ENCODE measurements at places on chromosomes 16 and 17.

DNA sequence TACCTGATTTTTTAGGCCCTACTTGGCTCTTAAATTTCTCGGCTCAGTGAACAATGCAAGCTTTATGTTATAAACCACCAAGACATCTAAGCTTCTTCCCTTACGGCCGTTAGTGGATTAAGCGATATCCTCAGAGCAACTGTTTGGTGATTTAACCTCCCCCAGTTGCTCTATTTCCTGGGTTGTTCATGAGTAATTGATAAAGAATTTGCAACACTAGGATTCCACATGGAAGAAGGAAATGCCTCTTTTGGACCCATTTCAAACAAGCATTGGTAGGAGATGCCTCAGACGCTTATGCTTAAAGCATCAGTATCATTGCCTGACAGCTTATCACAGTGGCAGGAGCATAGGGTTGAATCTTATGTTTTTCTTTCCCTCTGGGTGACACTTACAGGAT lies 65.3 kb downstream of the RBFOX1 start:
- DNase-seq = no peak

GRCh38 chr17:45939395-45939794 lies 45.0 kb downstream of the MAPT start:
- no peak for DNase-seq

DNA sequence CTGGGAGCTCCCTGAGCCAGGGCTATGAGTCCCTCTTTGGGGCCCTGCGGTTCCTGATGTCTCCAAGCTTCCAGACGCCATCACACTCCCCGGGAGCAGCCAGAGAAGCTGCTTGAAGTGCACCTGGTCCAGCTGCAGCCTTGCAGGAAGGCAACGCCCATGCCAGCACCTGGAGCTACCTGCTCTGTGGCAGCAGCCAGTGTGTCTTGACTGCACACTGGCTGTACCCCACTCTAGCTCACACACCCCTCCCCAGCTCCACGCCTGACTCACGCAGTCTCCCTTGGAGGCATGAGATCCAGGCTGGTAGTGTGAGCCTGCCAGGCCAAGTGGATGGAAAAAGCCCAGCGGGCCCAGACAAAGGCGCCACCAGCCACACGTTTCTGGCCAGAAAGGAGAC lies 63.3 kb downstream of the USP32 start:
- DNase-seq = no peak

DNA sequence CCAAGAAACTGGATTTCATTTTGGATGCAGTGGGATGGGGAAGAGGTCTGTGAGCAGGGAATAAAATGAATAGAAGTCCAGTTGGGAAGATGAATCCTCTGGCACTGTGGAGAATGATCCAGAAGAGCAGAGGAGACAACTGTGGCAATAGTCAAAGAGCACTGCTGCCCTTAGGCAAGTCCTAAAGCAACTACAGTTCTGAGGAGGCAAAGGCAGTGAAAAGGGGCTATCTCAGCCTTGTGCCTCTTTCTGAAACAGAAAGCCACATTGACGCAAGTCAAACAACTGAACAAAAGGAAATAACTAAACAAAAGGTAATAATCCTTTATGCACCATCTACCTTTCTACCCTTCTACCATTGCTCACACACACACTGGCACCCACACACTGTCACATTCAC lies 238.0 kb upstream of the AXIN2 start:
- no peak for DNase-seq

DNA sequence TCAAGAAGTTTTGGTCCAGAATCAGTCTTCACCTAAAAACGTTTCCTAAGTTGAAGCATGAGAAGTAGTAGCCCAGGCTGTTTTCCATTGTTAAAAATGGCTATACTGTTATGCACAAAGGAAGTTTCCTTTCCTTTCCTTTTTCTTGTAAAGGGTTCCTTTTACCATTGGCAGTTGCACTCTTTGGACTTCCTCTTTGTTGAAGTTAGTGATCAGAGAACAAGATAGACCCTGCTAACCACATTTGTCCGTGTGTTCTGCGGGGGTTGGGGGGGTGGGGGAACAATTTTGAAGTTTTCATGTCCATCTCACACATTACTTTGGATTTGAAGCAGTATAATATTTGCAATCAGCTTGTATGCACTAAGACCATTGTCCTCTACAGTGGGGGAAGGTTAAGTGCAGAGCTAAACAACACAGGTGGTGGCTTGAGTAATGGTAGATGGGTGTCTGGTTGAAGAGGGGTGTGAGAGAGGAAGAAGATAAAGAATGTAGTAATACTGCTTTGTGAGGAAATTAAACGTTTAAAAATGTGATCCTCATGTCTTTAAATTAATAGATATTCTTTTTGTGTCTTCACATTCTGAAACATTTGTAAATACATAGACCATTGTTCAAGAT lies 1.4 kb downstream of the LPCAT2 start:
- DNase-seq = no peak

Data from esophagus squamous epithelium (tissue), 5 donors.